SW480 (cell line): ENCODE measurements at places on chromosomes 5 and 9.

- no peak for DNase-seq
Observed at GRCh38 chr9:65459756-65460320, 174.8 kb upstream of the FOXD4L5 start.

- no peak for DNase-seq
Observed at GRCh38 chr9:90340421-90340820, 302.2 kb downstream of the DIRAS2 start.

- DNase-seq = peak; percentile 54
Observed at GRCh38 chr5:122415030-122415800, 103.2 kb downstream of the SNCAIP start.

DNA sequence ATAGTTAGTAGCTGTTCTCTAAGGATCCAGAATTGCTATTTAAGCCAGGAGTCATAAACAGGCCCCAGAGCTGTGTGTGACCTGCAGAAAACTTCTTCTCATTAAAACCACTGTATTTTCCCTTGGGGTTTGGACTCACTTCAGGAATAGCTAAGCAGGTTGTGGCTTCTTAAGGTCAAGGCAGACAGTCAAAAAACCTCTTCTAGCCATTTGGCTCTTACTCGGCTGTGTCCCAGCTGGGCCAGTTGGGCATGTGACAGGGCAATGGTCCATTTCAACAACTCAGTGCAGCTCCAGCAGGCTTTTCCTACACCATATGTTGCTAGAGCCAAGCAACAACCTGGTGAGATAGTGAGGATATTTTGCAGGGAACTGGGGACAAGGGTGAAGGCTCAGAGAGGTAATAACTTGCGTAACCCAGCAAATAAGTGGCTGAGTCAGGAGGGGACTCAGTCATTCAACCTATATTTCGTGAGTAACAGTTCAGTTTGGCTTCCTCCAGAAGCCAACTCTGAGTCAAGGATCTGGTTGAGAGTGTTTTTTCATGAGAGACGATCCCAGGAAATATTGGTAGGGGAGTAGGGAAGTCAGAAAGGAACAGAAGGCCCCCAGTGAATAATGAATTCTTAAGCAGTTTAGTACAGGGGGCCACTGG, 115.4 kb upstream of the PPP2R2B start:
- no peak for DNase-seq

DNA sequence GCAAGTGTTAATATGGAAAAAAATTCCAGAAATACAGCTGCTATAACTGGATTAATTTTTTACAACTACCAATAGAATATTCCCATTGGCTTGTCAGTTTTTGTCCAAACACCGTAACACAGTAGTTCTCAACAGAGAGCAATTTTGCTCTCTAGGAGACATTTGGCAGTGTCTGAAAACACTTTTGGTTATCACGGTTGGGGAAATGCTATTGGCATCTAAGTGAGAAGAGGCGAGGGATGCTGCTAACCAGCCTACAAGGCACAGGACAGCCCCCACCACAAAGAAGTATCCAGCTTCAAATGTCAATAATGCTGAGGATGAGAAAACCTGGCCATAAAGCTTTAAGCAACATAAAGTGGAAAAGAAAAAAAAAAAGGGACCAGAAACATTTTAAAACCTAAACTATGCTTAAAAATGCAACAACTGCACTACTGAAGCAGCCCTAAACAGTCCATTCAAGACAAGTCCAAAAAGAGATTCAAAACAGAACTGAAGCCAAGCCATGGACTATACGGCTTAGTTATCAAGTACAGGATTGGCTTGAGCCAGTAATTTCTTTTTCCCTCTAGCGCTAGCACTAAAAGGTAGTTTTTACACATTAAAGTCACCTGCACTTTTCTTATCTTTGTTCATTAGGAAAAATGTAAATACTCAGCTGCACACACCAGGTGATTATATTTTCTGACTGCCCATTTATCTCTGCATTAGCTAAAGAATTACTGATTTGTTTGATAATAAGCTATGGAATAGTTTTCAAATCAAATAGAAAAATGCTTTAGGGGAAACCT, 83.9 kb downstream of the NR3C1 start:
- DNase-seq = no peak

DNA sequence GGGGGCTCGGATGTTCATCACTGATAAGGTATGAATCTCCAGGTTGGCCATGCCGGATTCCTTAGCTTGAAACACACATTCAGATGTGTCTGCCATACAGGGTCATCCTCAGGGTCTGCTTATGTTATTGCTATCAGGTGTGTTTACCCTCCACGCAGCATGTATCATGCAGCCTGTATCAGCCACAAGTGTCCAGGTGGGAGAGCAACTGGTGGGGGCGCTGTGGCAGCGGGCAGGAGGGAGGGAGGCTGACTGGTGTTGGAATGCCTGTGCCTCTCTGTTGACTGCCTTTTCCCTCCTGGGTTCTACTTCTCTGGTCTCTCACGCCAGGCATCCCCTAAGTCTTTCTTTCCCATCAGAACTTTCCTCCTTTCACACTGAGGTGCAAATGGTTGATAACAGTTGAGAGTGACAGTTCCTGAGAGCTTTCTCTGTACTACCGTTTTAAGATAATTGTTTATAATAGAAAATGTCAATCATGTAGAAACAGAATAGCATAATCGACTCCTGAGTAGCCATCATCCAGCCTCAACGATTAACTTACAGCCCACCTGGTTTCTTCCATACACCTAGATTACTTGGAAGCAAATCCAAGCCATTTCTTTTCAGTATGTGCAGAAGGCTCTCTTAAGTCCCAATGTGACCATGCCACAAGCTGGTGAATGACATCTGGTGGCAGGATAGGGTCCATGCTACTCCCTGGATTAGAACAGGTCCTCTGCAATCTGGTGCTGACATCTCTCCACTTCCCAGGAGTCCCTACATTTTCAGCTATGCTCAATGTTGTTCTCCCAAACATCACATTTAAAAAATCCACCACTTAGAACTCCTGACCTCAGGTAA, 86.6 kb downstream of the ACER2 start:
- no peak for DNase-seq

DNA sequence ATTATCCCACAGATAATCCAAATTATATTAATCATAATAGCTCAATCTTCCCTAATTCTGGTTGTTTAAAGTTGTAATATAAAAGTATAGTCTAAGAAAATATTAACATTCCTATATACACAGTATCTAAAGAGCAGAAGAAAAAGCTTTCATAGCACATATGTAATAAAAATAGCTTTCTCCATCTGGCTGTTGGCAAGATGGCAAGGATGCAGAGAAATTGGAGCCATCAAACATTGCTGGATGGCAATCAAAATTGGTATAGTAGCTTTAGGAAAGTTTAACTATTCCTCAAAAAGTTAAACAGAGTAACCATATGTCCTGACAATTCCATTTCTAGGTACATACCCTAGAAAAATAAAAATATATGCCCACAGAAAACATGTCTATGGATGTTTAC, 66.8 kb downstream of the TBCA start:
- no peak for DNase-seq

- DNase-seq = no peak
Observed at GRCh38 chr5:148976569-148977381, 86.1 kb downstream of the SH3TC2 start.

DNA sequence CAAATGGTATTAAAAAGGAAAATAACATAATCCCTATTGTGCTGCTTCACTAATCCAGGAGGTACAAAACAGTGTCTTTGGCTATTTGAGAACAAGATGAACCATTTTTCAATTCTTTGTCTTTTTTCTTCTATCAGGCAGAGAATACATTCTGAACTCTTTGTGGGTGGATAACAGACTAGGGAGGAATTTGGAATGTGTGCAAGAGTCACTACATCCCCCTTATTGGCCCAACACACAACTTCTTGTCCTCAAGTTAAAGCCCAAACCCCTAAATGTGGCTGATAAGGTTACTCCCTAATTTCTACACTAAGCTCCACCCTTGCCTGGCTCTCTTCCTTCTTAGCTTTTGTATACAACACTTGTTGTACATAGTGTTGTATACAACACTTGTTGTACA, 342.7 kb upstream of the RFX3 start:
- no peak for DNase-seq

- no peak for DNase-seq
Observed at GRCh38 chr5:134600600-134600999, 32.0 kb downstream of the SAR1B start.

DNA sequence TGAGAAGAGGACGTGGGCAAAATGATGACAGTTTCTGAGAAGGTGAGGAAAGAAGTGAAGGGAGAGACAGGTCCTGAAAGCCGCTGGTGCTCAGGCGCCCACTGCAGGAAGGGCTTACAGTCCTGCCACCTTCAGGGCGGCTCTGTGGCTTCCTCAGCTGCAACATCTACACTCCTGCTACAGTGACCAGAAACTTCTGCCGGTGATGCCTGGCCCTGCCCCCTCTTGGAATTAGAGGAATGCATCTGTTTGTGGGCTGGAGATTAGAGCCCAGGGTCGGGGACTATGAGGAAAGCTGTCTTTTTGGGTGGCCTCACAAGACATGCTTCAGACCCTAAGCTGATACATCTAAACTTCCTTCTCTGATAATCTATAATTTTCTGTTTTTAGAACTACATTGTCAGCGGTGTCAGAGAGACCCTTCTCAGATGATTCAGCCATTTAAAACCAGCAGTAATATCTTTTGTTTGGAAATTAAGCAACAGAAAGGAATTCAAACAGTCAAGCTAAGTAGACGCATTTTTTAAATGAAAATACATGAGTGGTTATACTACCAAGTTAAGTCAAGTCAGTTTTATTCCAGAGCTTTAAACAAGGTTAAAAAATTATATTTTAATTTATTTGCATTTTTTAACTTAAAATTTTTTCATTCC, 30.4 kb downstream of the PRDM6 start:
- peak; percentile 29 for DNase-seq

- no peak for DNase-seq
Observed at GRCh38 chr5:39495227-39495626, 70.4 kb upstream of the DAB2 start.

GRCh38 chr9:36045610-36046009, 8.9 kb downstream of the RECK start:
- no peak for DNase-seq

GRCh38 chr5:11222169-11222568, 461.1 kb upstream of the DAP start:
- no peak for DNase-seq

- no peak for DNase-seq
Observed at GRCh38 chr5:119220576-119221197, 135.1 kb upstream of the TNFAIP8 start.

- no peak for DNase-seq
Observed at GRCh38 chr9:112654282-112654681, 63.6 kb downstream of the INIP start.

DNA sequence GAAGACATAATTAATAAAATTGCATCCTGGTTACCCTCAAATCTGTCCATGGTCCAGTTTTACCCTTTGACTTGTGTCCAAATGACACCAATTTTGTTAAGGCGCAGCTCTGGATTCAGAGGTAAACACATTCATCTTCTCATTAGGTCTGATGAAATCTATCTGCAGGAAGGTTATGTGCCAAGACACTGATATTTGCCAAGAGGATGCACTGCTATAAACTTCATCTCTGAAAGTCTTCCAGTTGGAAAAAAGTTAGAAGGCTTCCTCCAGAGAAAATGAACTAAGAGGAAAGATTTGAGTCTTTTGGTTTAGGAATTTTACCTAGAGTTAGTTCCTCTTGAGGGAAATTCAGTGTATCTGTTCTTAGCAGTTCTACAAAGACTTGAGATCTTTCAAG, 717.8 kb downstream of the DTWD2 start:
- no peak for DNase-seq

DNA sequence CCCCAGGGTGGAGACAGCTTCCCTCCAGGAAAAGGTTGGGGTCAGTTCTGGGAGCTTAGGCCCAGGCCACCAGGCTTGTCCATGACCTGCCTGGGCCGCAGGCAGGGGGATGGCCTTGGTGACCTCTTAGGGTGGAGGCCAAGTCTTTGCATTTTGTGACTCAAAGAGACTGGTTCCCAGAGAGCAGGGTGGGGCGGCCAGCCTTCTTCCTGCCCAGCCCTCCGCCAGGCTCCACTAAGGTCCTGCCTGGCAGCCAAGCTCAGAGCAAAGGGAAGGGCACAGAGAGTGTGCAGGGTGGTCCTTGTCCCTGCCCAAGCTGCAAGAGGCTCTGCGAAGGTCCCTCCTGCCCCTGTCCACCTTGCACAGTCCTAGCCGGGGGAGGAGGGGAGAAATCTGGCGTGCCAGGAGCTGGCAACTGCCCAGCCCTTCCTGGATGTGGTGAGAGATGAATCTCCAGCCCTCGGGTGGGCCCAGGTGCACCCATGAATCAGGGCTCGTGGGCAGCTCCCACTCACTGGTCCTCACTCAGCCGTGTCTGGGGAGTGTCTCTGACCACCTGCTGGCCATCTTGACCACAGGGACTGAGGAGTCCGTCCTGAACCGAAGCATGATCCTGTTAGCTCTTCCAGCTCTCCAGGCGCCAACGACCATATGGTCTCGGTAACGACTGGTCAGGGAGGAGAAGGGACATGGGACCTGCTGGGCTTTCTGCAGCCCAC, 2.3 kb upstream of the PTGDS start:
- DNase-seq = no peak

DNA sequence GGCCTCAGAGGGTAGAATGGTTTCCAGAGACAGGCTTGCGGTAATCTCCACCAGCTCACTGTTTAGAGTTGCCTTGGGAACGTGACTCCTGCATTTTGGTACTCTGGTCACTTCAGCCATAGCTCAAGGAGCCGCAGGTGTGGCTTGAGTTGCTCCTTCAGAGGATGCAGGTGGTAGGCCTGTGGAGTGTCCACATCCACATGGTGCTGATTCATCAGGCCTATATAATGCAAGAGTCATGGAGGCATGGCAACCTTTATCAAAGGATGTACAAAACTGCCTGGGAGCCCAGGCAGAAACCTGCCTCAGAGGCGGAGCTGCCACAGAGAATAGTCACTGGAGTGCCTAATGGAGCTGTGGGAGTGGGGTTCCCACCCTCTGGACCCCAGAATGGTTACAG, 114.2 kb downstream of the ANXA1 start:
- no peak for DNase-seq

DNA sequence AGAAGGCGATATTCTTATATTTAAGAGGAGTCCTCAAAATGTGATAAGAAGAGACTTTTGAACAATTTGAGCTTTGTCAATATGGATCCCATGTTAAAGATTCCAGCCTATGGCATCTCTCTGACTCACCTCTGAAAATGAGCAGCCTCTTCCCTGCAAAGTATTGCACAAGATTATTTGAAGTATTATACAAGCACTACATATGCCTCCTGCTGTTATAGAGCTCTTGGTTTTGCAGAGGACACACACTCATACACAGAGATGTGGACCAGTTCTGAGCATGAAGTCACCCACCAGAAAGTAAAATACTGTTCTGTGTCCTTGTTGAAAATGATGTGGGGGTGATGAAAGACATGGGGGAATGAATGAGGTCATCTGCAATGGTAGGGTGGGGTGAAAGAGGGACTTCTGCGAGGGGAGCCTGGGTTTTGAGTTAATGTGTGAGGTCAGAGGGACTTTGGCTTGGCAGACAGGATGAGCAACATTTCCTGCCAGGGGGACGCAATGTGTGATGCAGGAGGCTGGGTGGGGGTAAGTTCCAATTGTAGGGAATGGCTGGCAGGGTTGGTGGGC, 25.8 kb downstream of the FBXL7 start:
- DNase-seq = no peak

GRCh38 chr5:39755452-39755851, 330.7 kb upstream of the DAB2 start:
- DNase-seq = no peak

- no peak for DNase-seq
Observed at GRCh38 chr5:1734908-1735289, 64.7 kb downstream of the MRPL36 start.
